Breast epithelium (tissue), 4 donors: ENCODE measurements at places on chromosomes 6 and 20. TPM values are rescaled to one million over a fixed set of nuclear protein-coding genes. Genes with fewer than 3 reads are reported as not detected.

Gene HLA-DPA1
- total RNA-seq, result 75.4 TPM

Gene MYCT1
- 6.6 TPM for total RNA-seq

Gene SNAP25
- 0.32 TPM for total RNA-seq

Gene MRPS26
- total RNA-seq, result 34.4 TPM

Gene STMN3
- total RNA-seq, result 17.7 TPM

GRCh38 chr6:55512904-55513303 is 66.1 kb downstream of the HMGCLL1 start:
- no peaks in the 10 kb centered on the region for H3K4me1 ChIP-seq
- H3K27me3 ChIP-seq, result no peaks in the 10 kb centered on the region
- H3K4me3 ChIP-seq, result no peak overlapping the region
- H3K36me3 ChIP-seq, result no peaks in the 10 kb centered on the region
- H3K27ac ChIP-seq, result no peak overlapping the region

DNA sequence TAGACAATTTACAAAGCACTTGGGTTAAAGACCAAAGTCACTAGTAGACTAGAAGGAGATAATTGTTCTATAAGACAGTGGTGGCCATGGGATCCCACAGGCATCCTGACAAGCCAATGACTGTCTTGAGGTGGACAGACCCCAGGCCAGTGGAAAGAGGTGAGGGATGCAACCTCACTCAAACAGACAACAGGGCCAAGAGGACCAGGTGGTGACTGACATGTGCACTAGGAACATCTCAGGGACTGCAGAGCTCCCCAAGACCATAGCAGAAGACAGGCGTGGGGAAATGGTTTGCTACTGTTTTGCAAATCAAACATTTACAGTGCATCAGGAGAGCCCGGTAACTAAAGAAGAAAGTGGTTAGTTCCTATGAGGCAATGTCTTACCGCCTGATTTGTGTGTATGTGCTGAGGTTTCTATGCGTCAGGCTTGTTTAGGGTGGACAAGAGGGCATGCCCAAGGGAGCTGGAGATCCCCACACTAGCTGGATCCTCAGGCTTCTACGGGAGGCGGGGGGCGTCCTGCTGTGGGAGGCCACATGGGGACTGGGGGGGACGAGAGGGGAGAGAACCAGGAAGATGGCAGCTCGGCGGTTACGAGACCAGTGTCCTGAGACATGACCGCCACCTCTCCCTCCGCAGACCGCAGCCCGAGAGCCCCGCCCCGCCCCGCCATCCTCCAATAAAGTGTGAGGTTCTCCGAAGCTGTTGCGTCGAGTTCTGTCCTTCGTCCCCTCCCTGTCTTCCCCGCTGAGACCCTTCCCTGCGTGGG is 623 bp upstream of the MRPS26 start:
- H3K4me1 ChIP-seq, result peaks cover 4% of the 10 kb centered on the region
- peak; percentile 70 for DNase-seq
- H3K27ac ChIP-seq, result peak overlapping the region; percentile 93
- no peaks in the 10 kb centered on the region for H3K36me3 ChIP-seq
- H3K27me3 ChIP-seq, result no peaks in the 10 kb centered on the region

GRCh38 chr6:46513533-46513932 is 22.3 kb upstream of the RCAN2 start:
- DNase-seq, result no peak
- H3K36me3 ChIP-seq, result no peaks in the 10 kb centered on the region
- no peaks in the 10 kb centered on the region for H3K4me1 ChIP-seq
- no peak overlapping the region for H3K27ac ChIP-seq
- no peak overlapping the region for H3K4me3 ChIP-seq
- no peaks in the 10 kb centered on the region for H3K27me3 ChIP-seq

DNA sequence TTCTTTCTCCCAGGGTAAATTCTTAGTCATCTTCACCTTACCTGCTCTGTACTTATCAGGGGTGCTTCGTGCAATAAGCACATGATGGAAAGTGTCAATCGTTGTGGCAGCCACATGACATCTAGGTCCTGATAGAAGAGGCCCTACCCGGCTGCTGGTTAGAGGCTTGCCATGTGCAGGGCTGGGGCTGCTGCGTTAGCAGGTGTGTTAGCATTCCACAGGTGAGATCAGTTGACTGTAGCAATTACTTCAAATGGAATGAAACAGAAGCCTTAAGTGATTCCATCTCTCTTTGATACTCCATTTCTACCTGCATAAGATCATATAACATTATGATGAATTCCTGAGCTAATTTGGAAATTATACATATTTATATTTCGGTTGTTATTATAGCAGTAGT is 127.0 kb downstream of the UST start:
- DNase-seq, result no peak
- H3K27ac ChIP-seq, result no peak overlapping the region
- H3K4me3 ChIP-seq, result no peak overlapping the region
- H3K27me3 ChIP-seq, result no peaks in the 10 kb centered on the region
- H3K4me1 ChIP-seq, result no peaks in the 10 kb centered on the region

GRCh38 chr20:64043768-64044167 is 5.7 kb downstream of the SOX18 start:
- H3K36me3 ChIP-seq, result no peaks in the 10 kb centered on the region
- H3K4me3 ChIP-seq, result no peak overlapping the region
- peaks cover 3% of the 10 kb centered on the region for H3K27me3 ChIP-seq
- no peak for DNase-seq
- H3K4me1 ChIP-seq, result no peaks in the 10 kb centered on the region

DNA sequence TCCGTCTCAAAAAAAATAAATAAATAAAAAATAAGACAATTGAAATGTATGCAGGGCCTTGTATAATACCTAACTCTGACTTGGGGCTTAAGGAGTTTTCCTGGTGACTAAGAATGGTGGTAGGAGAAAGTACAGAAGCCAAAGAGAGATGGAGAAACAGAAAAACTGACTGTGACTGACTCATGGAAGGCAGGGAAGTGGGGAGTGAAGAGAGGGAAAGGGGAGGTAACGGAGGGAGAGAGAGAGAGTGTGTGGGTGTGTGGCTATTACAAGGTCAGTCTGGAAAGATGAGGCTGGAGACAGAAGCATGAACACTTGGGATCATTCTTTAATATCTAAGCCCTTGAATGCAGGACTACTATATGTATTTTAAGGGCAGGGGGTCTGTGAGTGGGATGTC is 38.5 kb downstream of the SNRNP48 start:
- H3K36me3 ChIP-seq, result no peaks in the 10 kb centered on the region
- H3K27me3 ChIP-seq, result no peaks in the 10 kb centered on the region
- peak overlapping the region; percentile 43 for H3K27ac ChIP-seq

- DNase-seq, result no peak
- H3K36me3 ChIP-seq, result no peaks in the 10 kb centered on the region
- H3K27ac ChIP-seq, result no peak overlapping the region
- H3K4me1 ChIP-seq, result no peaks in the 10 kb centered on the region
- H3K4me3 ChIP-seq, result no peak overlapping the region
- no peaks in the 10 kb centered on the region for H3K27me3 ChIP-seq
Observed at GRCh38 chr6:72689107-72689954, 67.5 kb downstream of the KCNQ5 start.

DNA sequence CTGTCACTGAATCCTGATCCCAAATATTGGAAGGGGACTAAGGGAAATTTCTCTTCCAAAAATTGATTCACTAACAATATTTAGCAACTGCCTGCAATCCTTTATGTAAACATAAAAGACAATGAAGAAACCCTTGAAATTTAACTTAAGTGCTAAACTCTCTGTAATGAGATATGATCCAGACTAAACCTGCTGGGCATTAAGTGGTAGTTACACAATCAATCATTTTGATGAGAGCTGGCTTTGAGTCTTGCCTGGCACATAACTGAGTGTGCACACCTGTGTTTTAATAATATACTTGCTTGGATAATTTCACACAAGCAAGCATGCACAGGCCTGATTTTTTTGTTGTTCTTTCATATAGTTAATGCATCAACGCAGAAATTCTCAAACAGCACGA is 9.8 kb upstream of the ZFP64 start:
- DNase-seq, result no peak
- H3K4me3 ChIP-seq, result no peak overlapping the region
- no peaks in the 10 kb centered on the region for H3K4me1 ChIP-seq
- no peaks in the 10 kb centered on the region for H3K27me3 ChIP-seq
- no peak overlapping the region for H3K27ac ChIP-seq
- no peaks in the 10 kb centered on the region for H3K36me3 ChIP-seq

DNA sequence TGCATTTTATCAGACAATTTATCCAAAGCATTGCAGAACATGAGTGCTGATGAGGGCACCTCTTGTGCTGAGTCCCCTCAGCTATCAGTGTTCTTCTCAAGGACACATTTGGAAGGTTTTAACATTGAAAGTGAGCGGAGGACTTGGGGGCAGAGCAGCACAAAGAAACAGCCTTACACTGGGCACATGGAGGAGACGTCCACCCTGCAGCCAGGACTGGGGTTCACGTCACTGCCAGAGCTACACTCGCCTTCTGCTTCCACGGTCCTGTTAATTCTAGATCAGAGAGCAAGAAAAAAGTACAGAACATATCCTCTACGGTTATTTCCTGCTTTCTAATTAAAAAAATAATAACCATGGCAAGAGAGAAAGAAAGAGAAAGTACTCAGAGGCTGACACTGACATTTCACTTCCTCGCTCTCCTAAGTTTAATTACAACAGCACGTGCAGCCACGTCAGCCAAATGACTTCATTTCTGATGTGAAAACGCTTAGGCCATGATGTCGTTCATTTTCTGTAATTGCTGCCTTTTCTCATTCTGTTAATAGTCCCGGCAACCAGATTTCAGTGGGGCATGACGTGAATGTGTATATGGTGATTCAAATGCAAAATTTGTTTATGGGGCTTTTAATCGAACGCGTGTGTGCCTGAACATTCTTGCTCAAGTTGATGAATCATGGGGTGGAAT is 5.1 kb downstream of the PRND start:
- H3K27ac ChIP-seq, result no peak overlapping the region
- no peaks in the 10 kb centered on the region for H3K27me3 ChIP-seq
- DNase-seq, result no peak
- H3K36me3 ChIP-seq, result no peaks in the 10 kb centered on the region

DNA sequence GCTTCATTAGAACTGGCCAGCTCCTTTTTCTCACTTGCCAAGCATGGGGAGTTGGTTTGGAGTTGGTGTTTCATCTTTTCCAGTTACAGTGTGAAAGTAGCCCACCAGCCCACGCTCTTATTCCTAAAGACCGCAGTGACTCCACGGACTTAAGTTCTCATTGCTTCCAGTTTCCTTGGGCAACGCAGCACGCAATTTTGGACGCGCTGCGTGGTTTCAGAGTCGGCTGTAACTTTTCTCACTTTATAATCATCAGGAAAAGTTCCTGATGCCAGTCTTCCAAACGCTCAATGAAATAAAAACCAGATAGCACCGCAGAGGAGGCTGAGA is 381 bp upstream of the PEX7 start:
- peak overlapping the region; percentile 63 for H3K4me3 ChIP-seq
- H3K27me3 ChIP-seq, result no peaks in the 10 kb centered on the region
- DNase-seq, result no peak
- no peaks in the 10 kb centered on the region for H3K36me3 ChIP-seq
- H3K4me1 ChIP-seq, result peaks cover 4% of the 10 kb centered on the region

GRCh38 chr6:35072698-35073055 is 68.5 kb downstream of the TCP11 start:
- peak overlapping the region; percentile 26 for H3K27ac ChIP-seq
- no peaks in the 10 kb centered on the region for H3K4me1 ChIP-seq
- DNase-seq, result no peak
- no peaks in the 10 kb centered on the region for H3K36me3 ChIP-seq
- H3K27me3 ChIP-seq, result no peaks in the 10 kb centered on the region

GRCh38 chr20:10362674-10363073 is 71.3 kb downstream of the MKKS start:
- H3K4me1 ChIP-seq, result no peaks in the 10 kb centered on the region
- H3K4me3 ChIP-seq, result no peak overlapping the region
- no peak for DNase-seq

- DNase-seq, result no peak
- H3K36me3 ChIP-seq, result no peaks in the 10 kb centered on the region
- H3K27me3 ChIP-seq, result no peaks in the 10 kb centered on the region
- no peak overlapping the region for H3K4me3 ChIP-seq
- peaks cover 4% of the 10 kb centered on the region for H3K4me1 ChIP-seq
- no peak overlapping the region for H3K27ac ChIP-seq
Observed at GRCh38 chr20:51460569-51461265, 81.8 kb downstream of the NFATC2 start.

- no peaks in the 10 kb centered on the region for H3K27me3 ChIP-seq
- peaks cover 11% of the 10 kb centered on the region for H3K4me1 ChIP-seq
- H3K27ac ChIP-seq, result no peak overlapping the region
- H3K36me3 ChIP-seq, result no peaks in the 10 kb centered on the region
Observed at GRCh38 chr6:33431880-33432541, 12.1 kb downstream of the SYNGAP1 start.

DNA sequence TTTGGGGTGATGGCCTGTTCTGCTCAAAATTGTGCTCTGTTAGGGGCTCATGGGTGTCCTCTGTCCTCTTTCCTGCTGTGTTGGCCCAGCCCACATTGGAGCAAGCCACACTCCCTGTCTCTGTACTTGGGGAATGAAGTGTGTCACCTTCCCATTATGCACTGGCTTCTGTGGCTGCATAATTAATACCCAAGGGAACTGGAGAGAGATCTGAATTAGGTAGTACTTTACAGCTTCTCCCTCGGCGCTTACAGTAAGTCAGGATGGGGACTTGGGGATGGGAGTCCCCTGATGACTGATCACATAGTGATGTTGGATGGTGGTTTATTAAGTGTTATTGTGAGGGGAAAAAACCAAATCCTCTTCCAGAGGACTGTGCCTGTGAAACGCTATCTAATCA is 116.6 kb downstream of the FOXO3 start:
- H3K27ac ChIP-seq, result peak overlapping the region; percentile 36
- DNase-seq, result no peak
- H3K4me3 ChIP-seq, result no peak overlapping the region
- H3K4me1 ChIP-seq, result no peaks in the 10 kb centered on the region
- no peaks in the 10 kb centered on the region for H3K27me3 ChIP-seq
